ENCODE measurements at places on chromosomes 5 and 9.

DNA sequence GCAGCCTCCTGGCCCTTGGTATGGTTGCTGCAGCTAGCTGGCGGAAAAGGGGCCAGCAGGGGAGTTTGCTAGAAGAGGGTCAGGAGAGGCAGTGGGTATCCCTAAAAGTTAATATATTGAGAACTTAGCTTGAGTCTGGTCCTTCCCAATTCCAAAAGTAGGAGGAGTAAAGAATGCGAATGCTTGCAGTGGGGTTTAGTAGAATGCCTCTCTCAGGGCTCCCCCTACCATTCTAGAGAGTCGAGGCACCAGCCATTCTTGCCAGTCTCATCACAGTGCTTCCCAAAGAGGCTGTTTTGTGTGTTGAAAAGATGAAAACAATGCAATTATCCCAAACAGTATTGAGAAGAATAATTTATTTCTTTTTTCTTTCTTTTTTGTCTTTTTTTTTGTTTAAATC is 26.4 kb downstream of the TTC39B start:
- no peak for DNase-seq

DNA sequence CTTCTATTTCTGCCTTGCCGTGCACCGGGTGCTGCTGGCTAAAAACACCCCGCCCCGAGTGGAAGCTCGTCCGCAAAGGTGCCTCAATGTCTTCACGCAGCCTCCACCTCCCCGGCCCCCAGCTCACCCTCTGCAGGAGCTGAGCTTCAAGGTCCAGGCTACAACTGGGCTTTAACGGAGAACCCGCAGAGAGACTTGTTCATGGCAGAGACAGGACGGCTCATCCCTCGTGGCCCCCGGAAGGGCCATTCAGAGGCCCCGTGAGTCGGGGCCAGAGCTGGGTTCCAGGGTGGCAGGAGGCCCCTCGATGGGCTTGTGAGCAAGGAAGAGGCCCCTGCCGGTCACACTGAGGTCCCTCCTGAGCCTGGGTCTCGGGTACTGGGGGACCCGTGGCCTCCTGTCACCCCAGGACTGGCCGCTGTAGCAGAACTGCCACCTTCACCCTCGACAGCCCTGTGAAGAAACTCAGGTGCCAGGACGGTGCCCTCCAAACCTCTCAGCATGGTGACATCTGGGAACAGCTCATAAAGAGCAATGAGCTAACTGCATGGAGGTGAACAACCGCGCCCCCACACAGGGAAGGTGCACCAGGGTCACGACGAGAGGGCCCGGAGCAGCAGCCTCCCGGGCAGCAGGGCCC is 58.0 kb upstream of the UBAC1 start:
- no peak for DNase-seq

- no peak for DNase-seq
These were observed 161.8 kb downstream of the PJA2 start for GRCh38 chr5:109247986-109248385.

- DNase-seq, result no peak
These were observed 222.6 kb downstream of the NPR3 start for GRCh38 chr5:32933692-32934091.

DNA sequence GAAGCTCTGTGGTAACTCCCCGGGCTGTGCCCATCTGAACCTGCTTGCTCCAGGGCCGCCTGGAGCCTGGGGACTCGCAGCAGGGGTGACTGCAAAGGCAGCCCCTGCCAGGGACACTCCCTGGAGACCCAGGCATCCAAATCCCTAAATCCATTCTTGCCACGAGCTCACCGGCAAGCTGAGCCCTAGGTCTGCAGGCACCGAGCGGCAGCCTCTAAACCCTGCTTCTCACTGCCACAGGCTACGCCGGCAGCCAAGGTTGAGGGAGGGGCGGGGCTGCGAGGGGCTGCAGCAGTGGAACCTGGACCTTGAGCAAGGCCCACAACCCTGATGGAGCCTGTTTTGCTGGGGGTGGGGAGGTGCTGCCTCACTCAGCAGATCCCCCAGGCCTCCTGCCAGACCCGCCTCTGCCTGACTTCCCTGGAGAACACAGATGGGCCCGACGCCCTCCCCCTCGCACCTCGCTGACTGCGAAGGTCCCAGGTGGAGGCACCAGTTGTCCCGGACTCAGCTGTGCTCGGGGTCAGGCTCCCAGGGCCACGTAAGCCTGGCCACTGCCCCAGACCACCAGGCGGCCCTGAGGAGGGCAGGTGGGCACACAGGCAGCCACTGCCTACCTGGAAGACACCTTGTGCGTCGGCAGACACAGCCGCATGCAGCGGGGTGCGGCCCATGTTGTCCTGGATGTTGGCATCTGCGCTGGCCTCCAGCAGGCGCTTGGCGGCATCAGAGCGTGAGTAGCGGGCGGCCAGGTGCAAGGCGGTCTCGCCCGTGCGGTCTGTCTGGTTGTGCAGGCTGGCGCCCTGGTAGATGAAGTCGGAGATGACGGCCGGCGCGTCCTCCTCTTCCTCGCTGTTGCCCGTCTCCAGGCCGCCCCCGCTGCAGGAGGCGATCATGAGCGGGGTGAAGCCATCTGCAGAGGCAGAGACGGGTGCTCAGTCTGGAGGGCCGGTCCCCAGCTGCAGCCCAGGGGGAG is 17.4 kb upstream of the SEC16A start:
- no peak for DNase-seq
